ENCODE measurements at places on chromosomes 2 and 18.

DNA sequence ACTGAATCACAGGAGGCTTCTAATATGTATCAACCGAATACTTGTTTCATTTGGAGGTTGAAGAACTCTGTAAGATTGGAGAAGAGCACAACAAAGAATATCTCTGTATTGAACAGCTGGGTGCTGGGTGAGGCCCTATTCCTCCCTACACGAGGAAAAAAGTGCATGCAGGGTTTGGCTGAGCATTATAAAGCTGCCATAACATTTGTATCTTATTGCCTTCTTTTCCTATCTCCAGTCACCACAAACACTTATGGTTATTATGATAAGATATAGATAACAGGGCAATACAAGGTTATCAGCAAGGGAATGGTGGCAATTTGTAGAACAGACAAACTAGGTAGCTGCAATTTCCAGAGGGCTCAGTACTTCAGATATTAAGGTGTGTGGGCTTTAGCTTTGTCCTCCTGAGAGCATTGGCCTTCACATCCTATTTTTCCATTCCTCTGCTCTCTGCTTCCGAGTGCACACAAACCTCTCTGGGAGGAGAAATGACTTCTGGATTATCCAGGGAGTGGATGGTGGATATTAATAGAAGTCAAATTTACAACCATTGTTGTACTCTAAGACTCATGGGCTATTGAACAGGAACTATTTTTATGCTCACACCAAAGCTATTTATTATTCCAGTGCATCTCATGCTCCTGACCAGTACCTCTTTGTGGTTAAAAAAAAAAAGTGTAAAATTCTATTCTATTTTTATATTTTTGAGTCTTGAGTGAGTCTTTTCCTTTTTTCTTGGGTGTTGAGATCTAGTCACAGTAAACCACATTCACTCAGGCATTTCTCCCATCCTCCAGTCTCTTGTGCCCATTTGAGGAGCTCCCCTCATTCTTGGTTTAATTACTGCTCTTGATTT is 248.4 kb downstream of the ETAA1 start:
- no peak for DNase-seq

GRCh38 chr2:149082079-149082478 is 43.6 kb downstream of the LYPD6B start:
- DNase-seq = no peak

GRCh38 chr2:104929663-104930062 is 75.7 kb downstream of the POU3F3 start:
- DNase-seq = no peak

DNA sequence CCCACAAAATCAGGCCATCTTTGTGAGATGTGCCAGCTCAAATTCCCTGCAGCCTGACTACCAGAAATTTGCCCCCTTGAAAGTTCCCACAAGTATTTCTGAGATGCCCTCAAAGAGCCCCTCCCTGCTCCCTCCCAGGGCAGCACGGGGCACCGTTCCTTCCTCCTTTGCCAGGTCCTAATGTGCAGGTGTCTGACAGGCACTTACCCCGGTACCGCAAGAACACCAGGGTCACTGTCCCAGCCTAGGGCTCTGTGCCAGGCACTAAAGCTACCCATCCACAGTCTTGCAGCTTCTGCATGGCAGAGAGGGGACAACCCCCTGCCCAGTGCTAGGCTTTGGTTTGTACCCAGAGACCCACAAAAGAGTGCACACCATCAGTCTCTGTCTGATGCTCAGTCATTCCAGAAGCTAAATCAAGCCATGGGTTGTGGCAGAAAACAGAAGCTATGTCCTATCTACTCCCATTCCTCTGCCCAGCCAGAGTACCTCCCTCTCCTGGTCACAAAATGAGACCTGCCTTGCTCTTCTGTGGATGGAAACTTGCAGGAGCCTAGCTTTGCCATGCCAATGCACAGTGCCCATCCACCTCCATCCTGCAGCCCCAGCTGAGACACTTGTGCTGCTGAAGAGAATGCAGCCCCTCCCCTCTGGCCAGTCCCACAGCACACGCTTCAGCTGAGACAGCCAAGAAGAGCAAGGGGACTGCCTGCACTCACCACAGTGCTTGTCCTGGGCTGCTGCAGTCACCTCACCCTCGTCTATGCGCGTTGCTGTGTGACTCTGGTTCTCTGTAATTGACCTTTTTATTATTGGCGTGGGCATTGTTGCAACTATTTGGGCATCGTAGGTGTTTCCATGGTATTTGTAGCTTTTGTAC is 48.7 kb downstream of the INPP5D start:
- no peak for DNase-seq

DNA sequence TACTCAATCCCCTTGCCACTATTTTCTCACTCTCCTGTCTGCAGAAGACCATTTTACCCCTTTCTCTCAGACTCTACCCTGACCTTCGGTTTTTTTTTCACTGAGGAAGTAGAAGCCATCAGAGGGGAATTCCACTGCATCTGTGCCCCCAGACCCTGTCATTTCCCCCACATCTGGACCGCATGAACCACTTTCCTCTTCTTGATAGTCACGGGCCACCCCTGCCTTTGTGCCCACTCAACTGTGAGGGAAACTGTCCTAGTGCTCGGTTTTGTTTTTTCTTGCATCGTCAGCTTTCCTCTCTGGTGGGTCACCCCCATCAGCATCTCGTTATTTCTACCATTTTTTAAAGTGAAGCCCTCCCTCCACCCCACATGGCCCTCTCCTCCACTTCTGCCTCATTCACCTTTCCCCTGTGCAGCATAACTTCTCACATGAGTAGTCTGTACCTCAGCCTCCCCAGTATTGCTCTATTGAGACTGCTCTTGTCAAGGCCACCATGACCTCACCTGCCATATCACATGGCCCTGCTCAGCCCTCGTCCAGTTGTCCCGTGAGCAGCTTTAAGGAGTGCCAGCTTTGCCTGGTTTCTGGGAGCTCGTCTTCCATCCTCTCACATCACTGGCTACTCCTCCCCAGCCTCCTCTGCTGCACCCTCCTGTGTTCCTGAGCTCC is 32.4 kb downstream of the TMEM87B start:
- peak; percentile 47 for DNase-seq

GRCh38 chr2:8580316-8581233 is 101.3 kb upstream of the ID2 start:
- no peak for DNase-seq
